Cortex of kidney (tissue), 1 donor: ENCODE measurements at places on chromosomes 5 and 9.

DNA sequence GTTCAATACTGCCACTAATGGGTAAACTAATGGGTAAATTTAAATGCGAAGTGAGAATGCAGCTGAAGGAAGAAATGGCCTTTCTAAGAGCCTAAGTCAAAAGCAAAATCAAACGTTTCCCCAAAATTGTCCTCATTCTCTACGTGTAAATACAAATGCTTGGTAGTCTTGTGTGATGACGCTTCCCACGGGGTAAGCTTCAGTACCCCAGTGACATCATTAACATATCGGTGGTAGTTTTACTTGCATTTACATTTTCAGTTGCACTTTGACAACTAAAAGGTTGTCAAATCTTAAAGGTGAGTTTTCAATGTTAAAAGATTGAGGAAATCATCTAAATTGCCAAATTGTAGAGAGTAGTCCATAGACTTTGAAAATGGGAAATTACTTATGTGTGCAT, 550.7 kb upstream of the CCNG1 start:
- DNase-seq: no peak

- no peak for DNase-seq
Observed at GRCh38 chr5:71955723-71956122, 151.6 kb upstream of the MAP1B start.

GRCh38 chr5:73654171-73654811, 28.3 kb downstream of the ARHGEF28 start:
- DNase-seq: no peak

GRCh38 chr9:123656565-123656964, 273.4 kb downstream of the DENND1A start:
- DNase-seq: no peak

DNA sequence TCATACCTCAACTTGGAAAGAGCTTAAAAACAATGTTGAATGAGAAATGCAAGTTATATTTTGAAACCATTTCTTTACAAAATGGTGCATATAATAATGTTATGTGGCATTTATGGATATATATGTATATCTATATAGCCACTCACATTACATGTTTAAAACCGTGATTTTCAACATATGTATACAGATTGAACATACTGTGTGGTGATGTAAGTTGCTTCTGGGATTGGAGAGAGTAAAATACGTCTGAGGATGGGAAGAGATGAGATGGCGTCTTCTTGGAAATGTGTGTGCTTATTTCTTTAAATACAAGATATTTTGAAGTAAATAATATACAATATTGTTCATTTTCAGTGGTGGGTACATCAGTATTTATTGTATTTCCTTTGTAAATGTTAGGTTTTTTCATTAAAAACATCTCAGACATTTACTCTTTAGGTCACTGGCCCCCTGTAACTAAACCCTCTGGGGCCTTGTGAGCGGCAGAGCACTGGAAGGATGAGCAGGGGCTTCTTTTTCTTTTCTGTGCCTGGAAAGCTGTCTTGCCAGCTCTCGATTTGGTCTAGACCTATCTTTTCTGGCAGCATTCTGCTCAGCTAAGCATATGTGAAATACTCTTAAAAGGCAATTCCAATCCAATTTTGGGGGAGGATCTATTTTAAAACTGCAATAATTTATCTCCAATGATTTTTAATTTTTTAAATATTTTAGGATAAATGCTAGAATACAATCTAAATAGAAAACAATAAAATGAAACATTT, 42.8 kb upstream of the HMHB1 start:
- DNase-seq: no peak

GRCh38 chr5:10595672-10596309, 31.9 kb downstream of the ANKRD33B start:
- no peak for DNase-seq
